Activated T-helper 9 cell treated with anti-CD3 and anti-CD28 coated beads, Interleukin-2, amount 50 U/mL, for 16 hours (primary cell): ENCODE measurements at places on chromosomes 7 and 10.

DNA sequence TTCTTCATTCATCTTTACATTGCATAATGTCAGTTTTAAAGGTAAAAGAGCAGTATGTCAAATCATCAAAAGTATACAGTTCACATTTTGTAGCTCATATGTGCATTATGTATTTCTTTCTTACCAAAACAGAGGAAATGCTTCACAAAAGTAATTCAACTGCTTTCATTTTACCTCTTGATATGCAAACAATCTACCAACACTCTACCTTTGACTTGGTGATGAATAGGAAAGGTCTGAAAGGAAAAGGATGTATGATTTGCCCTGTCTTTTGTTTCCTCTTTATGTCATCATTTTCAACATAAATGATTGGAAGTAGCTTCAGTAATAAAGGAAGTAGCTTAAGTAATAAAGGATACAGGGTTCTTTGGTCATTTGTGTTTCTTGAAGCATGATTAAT is 846.7 kb downstream of the NXPH1 start:
- no peak for DNase-seq

DNA sequence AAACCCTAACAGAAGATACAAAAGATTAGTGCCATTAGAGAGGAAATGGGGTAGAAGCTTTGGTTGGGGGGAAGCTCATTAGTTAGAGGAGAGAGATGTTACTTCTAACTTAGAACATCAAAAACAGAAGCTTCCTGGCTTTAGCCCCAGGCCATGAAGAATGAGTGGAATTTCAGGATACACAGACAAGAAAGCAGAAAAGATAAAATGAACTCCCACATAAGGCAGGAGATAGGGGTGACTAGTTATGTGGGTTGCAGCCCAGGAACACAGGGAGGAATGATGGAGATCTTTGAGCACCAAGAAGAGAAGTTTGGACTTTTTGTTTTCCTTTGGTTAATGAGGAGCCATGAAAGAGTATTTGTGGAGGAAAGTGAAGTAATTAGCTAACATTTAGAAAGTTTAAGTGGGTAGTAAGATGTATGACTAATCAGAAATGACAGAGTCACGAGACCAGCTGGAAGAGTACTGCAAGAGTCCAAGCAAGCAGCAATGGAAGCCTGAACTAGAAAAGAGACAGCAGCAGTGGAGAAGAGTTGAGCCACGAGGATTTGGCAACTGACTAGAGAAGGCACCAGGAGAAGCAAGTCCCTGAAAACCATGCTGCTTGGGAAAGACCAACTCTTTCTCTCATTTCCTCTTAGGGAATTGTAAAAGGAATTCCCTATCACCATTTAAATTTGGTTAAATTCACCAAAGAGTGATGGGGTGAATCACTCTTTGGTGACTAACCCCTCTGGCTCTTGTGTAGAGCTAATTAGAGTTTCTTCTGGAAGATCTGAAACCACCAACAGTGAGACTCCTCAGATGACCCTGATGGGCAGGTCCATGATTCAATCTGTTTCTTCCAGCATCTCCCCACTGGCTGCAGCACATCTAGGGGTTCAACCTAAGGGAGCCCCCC is 131.9 kb downstream of the KCNMA1 start:
- no peak for DNase-seq

DNA sequence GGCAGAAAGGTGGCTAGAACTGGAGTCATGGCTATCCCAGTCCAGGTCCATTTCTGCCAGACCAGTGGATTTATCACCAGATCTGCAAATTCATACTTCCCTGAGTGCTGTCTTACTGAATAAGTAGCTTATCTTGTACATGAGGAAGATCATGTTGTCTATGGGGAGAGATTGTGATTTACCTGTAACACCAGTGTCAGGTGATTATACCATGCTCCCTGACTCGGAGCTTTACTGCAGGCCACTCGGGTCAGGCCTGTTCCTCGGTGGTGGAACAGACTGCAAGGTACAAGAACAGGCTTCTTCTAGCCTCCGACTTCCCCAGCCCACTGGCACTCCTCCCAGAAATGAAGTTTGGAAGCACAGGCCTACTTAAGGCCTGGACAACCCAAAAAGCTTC is 42.6 kb upstream of the DLG5 start:
- no peak for DNase-seq

GRCh38 chr7:54339073-54339472 is 203.1 kb upstream of the VSTM2A start:
- DNase-seq: no peak

DNA sequence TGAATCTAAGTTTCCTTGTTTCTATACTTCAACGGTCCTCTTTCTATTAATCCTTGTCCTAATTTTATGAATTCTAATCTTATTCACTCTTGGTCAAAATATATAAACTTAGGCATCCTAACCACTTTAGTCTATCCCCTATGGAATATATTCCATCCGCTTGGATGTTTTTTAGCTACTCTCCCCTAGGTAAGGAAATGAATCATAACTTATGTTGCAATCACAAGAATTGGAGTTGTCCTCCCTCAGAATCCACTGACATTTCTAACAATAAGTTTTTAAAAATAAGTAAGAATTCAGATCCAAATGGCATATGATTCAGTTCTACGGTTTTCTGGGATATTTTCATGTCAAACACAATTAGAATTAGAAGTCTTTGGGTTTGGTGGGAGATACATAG is 1081.6 kb downstream of the SORCS1 start:
- DNase-seq: no peak

- DNase-seq: no peak
Observed at GRCh38 chr7:114930107-114930661, 8.3 kb downstream of the MDFIC start.

- DNase-seq: no peak
Observed at GRCh38 chr7:90838799-90839198, 242.7 kb downstream of the CDK14 start.

DNA sequence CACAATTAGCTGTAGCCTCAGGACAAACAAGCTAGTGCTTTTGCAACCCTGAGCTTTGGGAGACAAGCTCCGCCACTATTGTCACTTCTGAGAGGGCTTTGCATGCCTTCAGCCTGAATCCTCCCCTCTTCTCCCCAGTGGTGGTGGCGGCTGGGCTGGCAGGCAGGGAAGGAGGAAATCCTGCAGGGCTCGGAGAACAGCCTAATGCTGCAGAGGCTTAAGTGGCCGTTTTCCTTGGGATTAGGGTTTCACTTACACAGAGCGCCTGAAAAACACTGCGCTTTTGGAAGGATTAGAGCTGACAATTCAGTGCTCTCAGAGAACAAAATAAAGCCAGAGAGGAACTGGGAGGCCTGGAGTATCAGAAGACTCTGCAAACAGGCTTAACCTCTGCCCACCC is 71.3 kb downstream of the PAX2 start:
- no peak for DNase-seq

DNA sequence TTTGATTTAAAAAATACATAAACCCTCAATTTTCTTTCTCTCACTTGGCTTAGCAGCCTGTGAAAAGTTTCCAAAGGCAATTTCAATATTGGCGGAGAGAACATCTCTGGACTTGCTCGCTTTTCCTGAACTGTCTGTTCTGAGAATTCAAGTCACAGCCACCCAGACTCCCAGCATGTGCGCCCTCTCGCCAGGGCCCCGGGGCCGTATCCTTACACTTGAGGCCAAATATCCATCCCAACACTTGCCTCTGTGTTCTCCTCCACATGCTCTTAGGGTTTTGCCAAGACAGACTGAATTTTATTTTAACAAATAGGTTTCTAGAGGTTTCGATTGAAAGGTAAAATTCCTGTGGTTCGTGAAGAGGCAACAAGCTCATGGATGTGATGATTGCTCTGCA is 111.5 kb upstream of the GPR26 start:
- no peak for DNase-seq

DNA sequence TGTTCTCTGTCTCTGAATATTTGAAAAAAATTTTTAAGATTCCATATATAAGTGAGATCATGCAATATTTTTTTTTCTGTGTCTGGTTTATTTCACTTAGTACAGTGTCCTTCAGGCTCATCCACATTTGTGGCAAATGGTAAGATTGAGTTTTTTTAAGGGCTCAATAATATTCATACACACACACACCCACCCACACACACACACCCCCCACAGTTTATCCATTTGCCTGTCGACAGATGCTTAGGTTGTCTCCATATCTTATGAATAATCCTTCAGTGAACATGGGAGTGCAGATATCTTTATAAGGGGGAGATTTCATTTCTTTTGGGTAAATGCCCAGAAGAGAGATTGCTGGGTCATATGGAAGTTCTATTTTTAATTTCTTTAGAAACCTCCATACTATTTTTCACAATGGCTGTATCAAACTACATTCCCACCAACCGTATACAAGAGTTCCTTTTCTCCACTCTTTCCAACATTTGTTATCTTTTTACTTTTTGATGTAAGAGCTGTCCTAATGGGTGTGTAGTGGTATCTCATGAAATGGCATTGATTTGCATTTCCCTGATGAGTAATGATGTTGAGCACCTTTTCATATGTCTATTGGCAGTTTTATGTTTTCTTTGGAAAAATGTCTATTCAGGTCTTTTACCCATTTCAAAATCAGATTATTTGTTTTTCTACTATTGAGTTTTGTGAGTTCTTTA is 35.0 kb downstream of the AUTS2 start:
- no peak for DNase-seq

GRCh38 chr10:132417257-132417910 is 20.4 kb downstream of the PWWP2B start:
- DNase-seq: no peak

DNA sequence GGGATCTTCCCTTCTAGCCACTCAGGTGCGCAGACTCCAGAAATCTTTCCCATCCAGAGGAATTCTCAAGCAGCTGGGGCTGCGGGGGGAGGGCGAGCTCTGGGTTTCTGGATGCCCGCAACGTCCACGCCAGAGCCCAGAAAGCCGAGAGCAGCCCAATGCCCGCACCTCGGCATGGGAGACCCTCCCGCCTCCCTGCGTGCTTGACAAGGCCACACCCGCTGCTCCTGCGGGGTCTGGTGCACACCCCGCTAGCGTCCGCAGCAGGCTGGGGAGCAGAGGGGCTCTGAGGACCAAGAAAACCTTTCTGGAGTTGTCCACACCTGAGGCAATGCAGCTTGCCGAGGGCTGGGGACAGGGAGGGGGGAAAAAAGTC is 66.2 kb downstream of the SLC29A4 start:
- no peak for DNase-seq

DNA sequence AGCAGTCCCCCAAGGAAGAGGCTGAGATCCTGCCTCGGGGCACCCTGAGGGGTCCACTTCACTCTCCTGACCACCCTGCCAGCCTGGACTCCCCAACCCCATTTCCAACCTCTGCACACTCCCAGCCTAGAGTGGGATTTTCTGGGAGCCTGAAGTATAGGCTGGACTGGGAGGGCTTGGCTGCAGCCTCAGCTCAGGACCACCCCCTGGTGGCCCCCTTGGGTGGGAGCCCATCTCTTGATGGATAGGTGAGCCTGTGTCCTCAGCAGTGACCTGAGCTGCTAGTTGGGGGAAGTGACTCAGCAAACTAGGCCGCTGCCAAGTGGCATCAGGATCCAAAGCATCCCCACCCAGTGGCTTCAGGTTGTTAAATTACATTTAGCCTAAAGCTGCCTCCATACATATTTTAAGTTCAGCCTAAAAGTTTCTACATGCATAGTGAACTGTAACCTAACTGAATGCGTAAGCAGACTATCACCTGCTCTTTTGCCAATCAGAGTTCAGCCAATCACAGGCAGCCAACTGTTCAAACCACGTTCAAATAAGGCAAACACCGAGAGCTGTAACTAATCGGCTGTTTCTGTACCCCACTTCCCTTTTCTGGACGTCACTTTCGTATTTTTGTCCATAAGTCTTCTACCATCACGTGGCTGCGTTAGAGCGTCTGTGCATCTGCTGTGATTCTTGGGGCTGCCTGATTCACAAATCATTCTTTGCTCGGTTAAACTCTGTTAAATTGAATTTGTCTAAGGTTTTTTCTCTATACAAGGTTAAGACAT is 144.0 kb downstream of the PLPP4 start:
- no peak for DNase-seq

GRCh38 chr10:79292891-79293746 is 54.1 kb upstream of the PPIF start:
- DNase-seq: no peak

DNA sequence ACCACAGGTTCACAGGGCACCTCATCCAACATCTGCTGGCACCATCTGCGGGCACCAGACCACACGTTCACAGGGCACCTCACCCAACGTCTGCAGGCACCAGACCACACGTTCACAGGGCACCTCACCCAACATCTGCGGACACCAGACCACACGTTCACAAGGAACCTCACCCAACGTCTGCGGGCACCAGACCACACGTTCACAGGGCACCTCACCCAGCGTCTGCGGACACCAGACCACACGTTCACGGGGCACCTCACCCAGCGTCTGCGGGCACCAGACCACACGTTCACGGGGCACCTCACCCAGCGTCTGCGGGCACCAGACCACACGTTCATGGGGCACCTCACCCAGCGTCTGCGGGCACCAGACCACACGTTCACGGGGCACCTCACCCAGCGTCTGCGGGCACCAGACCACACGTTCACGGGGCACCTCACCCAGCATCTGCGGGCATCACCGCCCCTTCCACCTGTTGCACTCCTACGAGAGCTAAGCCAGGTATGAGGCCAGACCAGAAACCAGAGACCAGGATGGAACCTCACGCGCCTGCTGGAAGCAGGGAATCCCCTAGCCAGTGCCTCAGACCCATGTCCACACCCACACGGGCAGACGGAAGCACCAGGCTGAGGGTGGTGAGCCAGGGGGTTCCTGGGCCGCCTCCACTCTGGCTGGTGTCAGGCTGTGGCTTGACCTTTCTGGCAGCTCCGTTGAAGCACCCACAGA is 182.8 kb downstream of the MAD1L1 start:
- DNase-seq: no peak

DNA sequence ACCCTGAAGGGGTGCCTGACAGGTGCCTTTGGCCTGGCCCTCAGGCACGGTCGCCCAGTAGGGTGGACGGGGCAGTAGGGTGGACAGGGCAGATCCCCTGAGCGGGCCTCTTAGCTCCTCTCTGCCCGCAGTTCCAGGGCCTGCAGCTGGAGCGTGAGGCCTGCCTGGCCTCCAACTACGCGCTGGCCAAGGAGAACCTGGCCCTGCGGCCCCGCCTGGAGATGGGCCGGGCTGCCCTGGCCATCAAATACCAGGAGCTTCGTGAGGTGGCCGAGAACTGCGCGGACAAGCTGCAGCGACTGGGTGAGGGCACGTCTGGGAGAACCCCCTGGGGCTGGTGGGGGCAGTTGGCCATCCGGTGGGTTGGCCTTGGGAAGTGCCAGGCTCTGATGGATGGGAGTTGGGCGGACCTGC is 1.7 kb downstream of the VPS37D start:
- DNase-seq: no peak

DNA sequence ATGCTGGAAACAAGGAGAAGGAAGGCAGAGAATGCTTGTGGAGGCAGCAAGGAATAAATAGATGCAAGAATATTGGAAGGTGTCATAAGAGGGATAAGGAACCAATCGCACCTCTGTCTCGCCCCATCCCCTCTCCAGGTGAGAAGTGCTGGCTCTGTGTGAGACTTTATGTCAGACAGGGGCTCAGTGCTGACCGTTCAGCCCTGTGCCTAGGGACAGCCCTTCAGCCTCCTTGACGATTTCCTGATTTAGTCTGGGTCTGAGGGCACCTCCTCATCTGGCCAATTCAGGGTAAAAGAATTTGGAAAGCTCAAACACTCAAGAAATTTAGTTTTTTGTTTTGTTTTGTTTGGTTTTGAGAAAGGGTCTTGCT is 54.9 kb downstream of the FAM241B start:
- DNase-seq: no peak
